ENCODE measurements at places on chromosomes 5 and 9.

DNA sequence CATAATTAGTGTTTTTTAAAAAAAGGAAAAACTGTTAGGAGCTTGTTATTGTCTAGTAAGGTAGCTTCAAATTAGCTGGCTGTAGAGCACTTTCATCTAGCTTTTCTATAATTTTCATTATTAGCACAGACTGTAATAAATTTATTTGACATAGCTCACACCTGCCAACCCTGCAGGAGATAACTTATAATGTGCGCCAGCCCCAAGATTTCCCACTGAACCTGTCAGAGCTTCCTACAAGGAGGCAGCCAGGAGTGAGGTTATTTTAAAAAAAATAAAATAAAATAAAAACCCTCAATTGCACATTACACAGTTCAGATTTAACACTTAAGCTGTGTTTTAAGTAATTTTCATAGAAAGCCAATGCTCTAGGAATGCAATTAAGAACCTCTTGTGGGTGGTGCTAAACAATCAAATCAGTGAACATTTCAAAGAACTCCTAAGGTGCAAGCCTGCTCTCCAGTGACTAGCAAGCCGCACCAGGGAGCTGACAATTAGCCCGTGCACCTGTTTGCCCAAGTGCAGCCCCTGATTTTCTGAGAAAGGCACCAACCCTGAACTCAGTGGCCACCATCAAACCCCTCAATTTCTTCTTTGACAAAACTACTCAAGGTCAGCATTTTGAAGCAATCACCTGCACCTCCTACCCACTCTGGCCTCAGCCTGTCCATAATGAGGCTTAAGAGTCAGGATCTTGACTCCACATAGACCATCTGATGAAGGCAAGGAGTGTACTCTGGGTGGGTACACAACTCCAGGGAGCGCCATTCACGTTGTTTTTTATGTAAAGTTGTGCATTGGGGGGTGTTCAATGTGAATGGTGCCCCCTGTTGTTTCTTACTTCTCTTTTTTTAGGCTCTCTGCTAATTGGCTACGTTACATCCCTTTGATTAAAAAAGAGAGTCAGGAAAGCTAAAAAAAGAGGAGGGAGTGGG is 385.3 kb upstream of the WWC1 start:
- no peak for DNase-seq

- no peak for DNase-seq
Observed at GRCh38 chr9:25658571-25658970, 19.7 kb downstream of the TUSC1 start.

GRCh38 chr5:5101676-5102075 is 38.5 kb upstream of the ADAMTS16 start:
- DNase-seq = no peak

- DNase-seq = no peak
Observed at GRCh38 chr9:137141050-137141810, 2.3 kb downstream of the GRIN1 start.

GRCh38 chr9:127877566-127877998 is at the start of gene AK1:
Gene AK1, minus strand, starts transcription at chr9:127877675. Its CDS starts 3,058 bp downstream, at chr9:127874617.
- DNase-seq = no peak

DNA sequence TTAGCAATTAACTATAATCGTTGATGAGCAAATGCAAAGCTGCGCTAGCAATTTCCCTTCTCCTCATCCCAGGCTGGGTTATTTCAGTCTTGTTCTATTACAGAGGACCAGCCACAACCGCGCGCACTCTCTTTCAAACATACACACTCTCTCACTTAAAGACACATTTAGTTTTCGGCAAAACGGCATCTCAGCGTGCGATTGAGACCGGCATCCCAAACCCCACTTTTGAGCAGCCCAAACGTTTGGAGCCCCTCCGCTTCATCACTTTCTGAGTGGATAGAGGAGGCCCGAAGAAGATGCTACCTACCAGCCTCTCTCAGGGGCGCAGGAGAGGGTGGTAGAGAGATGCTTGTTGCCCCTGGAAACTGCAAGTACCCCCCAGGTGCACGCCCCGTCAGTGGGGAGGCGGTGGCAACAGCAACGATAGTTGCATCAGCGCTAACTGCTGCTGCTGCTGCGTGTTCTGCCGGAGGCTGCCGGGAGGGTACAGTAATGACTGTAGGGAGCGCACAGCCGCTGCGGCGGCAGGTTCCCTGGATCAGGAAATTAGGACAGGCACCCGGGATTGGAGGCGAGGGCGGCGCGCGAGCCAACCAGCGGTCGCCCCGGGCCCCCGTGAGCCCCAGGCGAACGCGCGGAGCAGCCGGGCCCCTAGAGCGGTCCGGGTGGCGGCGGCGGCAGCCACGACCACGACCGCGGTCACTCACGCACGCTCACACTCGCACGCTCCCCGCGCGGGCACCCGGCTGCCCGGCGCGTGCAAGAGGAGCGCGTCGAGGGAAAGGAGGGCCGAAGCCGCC is 467 bp upstream of the VLDLR start:
- DNase-seq = peak; percentile 39

- no peak for DNase-seq
Observed at GRCh38 chr5:169126481-169127021, 174.4 kb downstream of the SLIT3 start.

DNA sequence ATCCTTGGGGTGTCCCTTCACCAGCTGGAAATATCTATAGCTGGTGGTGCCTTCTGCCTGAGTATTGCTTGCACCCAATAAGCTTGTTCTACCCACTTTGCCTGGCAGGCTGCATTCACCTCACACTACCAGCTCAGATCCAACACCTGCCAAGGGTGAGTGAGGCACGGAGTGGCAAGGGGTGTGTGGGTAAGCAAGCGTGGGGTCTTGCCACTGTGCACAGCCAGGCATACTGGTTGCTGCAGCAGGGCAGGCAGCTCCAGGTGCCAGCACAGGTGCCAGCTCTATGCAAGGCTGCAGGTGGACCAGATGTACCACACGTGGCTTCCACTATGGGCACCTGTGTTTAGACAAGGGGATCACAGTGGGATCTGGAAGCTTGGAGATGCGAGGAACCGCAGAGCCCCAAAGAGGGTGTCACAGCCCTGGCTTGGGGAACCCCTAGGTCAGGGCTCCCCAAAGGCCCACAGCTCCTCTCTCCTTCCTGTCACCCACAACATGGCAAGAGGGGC is 167.7 kb upstream of the MRPS30 start:
- no peak for DNase-seq

DNA sequence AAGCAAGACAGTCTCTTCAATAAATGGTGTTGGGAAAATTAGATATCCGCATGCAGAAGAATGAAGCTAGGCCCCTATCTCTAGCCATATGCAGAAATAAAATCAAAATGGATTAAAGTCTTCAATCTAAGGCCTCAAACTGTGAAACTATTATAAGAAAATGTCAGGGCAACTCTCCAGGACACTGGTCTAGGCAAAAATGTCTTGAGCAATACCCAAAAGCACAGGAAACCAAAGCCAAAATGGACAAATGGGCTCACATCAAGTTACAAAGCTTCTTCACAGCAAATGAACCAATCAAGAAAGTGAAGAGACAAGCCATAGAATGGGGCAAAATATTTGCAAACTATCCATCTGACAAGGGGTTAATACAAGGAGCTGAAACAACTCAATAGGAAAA is 338.8 kb downstream of the NNT start:
- DNase-seq = no peak

- DNase-seq = no peak
Observed at GRCh38 chr9:78026947-78027346, 4.7 kb downstream of the GNAQ start.

- no peak for DNase-seq
Observed at GRCh38 chr5:55625589-55625909, 86.6 kb downstream of the SLC38A9 start.

- no peak for DNase-seq
Observed at GRCh38 chr9:92289708-92290390, 3.6 kb downstream of the IARS1 start.

DNA sequence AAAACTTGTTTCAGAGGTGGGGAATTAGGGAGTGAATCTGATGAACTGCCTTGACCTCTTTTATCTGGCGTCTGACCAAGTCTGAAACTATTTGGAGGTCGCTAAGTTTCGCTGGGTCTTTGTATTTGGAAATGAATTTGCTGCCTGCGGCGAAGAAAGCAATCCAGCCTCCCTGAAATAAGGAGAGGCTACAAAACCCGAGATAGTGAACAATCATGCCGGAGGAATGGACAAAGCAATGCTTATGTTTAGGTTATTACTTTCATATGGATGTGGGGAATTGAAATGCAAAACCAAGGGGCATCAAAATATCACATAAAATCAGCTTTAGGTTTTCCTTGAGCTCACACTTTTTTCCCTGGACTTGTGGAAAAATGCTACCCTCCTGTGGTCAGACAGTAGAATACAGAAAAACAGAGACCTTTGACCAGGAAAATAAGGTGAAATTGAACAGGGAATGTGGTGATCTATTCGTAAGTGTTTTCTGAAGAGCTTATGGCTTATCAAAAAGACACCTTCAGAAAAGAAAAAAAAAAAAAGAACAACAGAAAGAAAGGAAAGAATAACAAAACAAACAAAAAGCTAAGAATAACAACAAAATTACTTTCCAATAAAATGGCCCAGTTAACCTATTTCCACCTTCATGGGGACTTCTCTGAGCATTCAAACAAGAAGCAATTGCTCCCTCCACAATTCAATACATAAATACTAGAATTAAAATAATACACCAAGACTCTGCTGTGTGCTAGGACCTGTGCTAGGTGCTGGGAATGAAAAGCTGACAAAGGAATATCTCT is 68.6 kb upstream of the DPYSL3 start:
- DNase-seq = no peak

GRCh38 chr9:112332214-112332613 is 1.2 kb downstream of the PTBP3 start:
- no peak for DNase-seq

DNA sequence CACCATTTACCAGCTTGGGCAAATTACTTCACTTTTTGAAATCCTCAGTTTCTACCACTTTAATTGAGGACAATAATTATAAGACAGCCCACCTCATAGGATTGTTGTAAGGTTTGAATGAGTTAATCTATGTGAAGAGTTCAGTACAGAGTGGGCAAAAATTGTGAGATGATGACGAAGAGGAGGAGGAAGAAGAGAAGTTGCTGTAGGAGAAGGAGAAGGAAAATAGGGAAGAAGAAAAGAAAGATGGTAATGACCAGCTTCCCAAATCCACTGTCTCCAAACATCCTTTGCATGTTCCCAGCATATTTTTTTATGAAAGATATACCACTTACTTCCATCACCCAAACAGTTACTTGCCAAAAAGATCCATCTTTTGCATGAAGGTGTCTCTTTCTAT is 291.2 kb downstream of the EBF1 start:
- DNase-seq = no peak

DNA sequence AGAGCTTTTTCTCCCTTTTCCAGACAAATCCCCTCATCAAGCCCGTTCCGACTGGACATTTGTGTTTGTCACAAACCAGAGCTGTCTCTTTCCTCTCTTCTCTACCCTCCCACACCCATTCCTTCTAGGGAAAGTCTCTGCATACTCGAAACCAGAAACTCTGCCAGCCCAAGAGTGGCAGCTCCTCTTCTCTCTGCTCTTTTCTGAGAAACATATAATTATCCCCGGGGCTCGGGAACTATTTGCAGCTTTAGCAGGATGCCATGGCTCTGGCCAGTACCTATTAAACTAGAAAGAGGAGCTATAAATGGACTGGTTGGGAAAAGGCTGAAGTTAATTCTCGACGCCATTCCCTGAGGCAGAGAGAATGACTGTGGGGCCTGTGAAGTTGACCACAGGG is 82.6 kb downstream of the SH3PXD2B start:
- DNase-seq = no peak

- DNase-seq = no peak
Observed at GRCh38 chr9:134936346-134937163, 18.8 kb upstream of the FCN1 start.

DNA sequence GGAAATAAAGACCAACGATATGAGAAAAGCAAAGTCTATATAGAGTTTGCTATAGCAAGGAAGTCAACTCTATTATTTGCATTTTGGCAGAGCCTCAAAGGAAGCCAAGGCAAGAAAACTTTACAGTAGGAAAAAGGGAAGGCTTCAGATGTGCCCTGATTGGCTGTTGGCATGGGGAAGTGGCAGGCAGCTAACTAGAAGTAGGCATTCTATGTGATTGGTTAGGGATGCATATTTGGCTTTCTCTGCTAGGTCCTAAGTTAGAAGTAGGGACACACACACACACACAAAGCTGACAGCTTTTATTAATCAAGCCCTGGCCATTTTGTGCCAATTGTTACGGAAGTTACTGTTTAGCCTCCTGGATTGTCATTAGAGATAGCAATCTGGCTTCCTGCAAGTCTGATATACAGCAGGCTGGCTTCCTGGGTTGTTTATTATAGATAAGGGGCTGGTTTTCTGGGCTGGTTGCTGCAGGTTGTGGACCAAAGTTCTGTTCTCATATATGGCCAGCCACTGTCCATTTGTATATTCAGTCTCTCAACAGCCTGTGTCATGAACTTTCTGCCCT is 308.1 kb upstream of the GRAMD2B start:
- no peak for DNase-seq

- no peak for DNase-seq
Observed at GRCh38 chr5:160290751-160291150, 21.6 kb downstream of the CCNJL start.

GRCh38 chr5:29304545-29304944 is 1888.9 kb upstream of the CDH6 start:
- no peak for DNase-seq

DNA sequence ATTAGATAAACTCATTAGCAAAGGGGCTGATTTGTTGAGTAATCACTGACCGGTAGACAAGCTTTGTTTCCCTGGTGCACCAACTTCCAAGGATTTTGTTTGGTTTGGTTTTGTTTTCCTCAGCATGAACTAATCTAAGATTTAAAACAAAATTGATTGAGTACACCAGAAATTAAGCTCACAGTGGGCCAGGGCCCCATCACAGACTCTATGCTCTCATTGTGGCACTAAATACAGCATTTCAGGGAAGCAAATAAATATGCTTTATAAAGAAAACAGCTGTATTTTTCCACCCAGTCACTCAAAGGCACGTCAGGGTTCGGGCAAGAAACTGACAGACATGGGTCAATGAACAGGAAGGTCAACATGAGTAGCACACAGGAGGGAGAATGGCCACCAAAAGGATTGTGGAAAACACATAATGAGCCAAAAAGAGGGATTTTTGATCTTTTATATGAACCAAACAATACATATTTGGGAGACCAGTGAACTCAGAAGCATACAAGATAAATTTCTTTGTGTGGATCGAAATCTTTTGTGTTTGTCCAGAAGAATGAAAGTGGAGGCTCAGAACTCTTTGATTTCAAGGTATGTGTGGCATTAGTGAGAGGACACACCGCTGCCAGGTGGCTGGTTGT is 8.8 kb downstream of the CFAP77 start:
- DNase-seq = no peak

GRCh38 chr5:31301833-31302232 is 108.3 kb downstream of the CDH6 start:
- no peak for DNase-seq

GRCh38 chr5:5220901-5221631 is 80.9 kb downstream of the ADAMTS16 start:
- DNase-seq = no peak

- no peak for DNase-seq
Observed at GRCh38 chr5:132749506-132749905, 2.3 kb downstream of the CCNI2 start.

- DNase-seq = no peak
Observed at GRCh38 chr9:132043708-132044107, 36.0 kb downstream of the MED27 start.

GRCh38 chr5:151080613-151081430 is at the start of gene TNIP1:
Gene TNIP1, minus strand, starts transcription at chr5:151081034. Its CDS starts 15,939 bp downstream, at chr5:151065095.
- peak; percentile 70 for DNase-seq
